ENCODE measurements at places on chromosomes 11 and 22.

DNA sequence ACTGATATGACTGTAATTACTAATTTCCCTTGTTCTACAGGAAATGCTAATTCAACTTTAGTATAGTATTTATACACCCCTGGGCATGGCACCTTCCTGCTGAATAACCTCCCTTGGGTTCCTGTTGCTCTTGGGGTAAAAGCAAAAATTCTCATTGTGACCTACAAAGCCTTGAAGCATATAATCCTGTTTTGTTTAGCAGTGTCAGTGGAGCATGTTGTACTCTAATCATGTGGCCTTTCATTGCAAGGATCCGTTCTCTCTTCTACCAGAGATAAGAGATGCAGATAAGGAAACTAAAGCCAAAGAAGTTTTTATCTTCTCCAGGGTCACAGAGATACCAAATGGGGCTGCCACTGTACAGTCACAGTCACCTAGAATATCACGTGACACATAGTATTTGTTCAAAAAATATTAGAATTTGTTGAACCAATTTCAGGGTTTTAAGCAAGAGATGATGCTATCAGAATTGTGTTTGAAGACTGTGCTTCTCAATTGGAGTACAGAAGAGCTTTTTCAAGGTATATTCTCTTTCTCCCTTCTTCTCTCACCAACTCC lies 25.1 kb downstream of the CSRP3 start:
- no peak for DNase-seq

- DNase-seq, result no peak
These were observed 162.4 kb downstream of the SPON1 start for GRCh38 chr11:14124886-14125285.

GRCh38 chr11:100777103-100777502 lies 90.0 kb downstream of the ARHGAP42 start:
- DNase-seq, result no peak

- no peak for DNase-seq
These were observed 422 bp downstream of the GLB1L2 start for GRCh38 chr11:134332189-134332631.

DNA sequence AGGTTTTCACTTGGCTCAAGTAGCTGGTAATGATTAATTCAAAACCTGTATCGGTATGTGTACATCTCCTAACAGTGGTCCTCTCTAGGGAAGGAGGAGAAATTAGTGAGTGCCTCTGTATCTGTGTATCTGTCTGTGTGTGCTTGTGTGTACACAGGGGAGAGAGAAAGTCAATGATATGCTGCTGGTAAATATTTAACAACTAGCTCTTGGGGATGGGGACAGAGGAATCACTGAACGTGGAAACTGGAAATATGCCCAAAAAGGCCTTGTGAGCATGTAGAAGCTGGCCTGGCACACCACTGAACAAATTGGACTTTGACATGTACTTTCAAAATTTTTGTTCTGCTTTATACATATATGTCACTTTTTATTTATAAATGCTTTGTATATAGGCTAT lies 214.0 kb upstream of the SYN3 start:
- DNase-seq, result no peak

GRCh38 chr11:106177311-106177710 lies 99.8 kb downstream of the AASDHPPT start:
- no peak for DNase-seq

GRCh38 chr22:37496651-37497050 lies 10.5 kb upstream of the MFNG start:
- DNase-seq, result no peak

DNA sequence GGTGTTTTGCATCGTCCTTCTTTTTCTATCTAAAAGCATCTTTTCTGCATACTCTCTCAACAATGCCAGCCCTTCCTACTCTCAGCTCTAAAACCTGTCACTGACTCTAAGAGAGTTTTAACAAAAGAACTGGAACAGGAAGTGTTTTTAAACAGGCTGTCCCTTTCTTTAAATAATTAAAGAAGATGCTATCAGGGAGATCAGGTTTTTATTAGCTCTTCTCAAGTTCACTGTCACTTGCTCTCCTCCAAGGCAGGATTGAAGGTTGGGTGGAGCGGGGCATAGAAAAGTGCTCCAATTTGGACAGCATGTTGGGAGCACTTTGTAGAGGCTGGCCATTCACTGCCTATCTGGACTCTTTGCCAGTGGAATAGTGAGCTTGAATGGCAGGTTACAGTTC lies 56.4 kb upstream of the BARX2 start:
- no peak for DNase-seq

DNA sequence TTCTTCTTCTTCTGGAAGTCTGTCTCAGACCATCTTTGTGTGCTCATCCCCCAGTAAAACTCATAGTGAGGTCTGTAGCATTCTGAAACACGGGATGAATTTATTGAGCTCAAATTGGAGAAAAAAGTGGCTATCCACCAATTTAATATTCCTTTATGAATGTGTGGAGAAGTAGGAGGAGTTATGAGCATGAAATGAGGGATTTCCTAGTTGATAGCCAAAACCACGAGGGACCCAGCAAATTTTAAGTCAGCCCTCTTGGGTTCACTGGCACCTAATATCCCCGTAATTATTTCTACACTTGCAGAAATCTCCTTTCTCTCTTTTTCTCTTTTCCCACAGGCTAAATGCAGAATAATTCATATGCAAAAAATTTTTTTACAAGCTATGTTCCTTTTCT lies at the start of gene OR52A1:
Gene OR52A1, minus strand, starts transcription at position 101 of the 400 bp plus-strand sequence. CDS start 2,388 bp downstream, outside the sequence.
- DNase-seq, result no peak

GRCh38 chr11:130103296-130103814 lies 33.7 kb downstream of the APLP2 start:
- no peak for DNase-seq

GRCh38 chr11:70002433-70002832 lies 75.7 kb upstream of the ANO1 start:
- DNase-seq, result no peak

- no peak for DNase-seq
These were observed 1.6 kb upstream of the DDX10 start for GRCh38 chr11:108663154-108663877.

DNA sequence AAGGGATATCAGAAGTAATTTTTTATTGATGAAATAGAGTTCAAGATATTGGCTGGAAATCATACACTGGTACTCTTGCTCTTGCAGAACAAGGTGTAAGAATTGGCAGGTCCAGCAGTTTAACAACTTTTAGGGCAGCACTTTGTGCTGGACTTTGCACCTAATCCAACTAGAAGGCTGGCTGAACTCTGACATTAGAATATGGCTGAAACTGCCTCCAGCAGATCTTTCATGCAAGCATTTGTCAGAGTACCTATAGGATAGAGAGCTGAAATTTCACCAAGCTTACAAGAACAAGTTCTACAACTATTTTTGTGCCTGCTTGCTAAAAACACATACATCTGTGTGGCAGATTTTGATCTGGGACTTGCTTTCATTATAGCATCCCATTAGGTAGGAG lies 17.2 kb downstream of the HPS5 start:
- DNase-seq, result no peak

GRCh38 chr22:45202333-45203149 lies 38.2 kb downstream of the KIAA0930 start:
- DNase-seq, result no peak

DNA sequence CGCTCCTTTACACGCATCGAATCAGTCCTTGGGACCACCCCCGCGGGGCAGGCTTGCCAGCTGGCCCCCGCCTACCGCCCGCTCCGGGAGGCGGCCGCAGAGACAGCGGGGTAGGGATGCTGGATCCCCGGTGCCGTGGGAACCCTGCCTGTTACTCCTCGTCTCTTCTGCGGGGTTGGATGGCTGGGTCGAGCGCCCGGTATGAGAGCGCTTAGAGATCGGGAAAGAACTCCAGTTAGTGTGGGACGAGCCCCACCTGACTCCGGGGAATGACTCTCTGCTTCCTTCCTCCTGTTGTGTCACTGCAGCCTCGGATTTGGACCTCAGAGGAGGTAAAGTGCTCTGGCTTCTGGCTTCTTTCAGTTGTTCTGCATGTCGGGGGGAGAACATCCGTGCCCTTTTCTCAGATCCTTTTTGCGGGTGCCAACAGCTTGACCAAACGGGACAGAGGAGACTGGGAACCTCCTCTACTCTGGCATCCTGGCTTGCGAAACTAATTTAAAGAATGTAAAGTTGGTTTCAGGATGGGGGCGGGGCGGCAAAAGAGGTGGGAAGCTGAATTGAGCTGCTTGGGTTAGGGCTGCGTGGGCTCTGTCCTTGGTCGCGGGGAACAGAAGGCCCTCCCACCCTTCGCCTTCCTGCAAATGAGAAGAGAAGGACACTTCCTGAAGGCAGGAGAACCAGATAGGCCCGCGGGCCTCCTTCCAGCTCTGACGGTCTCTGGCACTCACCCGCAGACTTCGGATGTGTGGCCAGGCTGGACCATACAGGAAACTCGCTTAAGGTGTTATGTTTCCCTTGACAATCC lies 938 bp downstream of the LAYN start:
- peak; percentile 58 for DNase-seq

DNA sequence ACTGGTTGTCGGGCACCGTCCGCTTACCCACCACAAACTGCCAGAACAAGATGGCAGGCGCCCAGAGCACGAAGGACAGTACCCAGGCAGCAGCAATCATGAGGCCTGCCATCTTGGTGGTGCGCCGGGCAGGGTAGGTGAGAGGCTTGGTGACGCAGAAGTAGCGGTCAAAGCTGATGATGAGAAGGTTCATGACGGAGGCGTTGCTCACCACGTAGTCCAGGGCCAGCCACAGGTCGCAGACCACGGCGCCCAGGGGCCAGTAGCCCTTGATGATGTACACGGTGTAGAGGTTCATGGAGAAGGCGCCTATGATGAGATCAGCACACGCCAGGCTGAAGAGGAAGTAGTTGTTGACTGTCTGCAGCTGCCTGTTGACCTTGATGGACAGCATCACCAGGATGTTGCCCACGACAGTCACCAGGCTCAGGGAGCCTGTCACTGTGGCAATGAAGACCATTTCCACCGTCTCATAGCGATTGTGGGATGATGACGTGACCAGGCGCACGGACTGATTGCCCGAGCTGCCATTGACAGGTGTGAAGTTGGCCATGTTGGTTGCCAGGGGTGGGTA lies 4.6 kb downstream of the MDK start:
- DNase-seq, result no peak

Data from activated CD8-positive, alpha-beta memory T cell treated with anti-CD3 and anti-CD28 coated beads, Interleukin-2, amount 50 U/mL, for 48 hours (primary cell).